ENCODE measurements at places on chromosomes 3 and 15. TPM values are rescaled to one million over a fixed set of nuclear protein-coding genes. Genes with fewer than 3 reads are reported as not detected.

The GPR149 gene
- not detected for total RNA-seq

DNA sequence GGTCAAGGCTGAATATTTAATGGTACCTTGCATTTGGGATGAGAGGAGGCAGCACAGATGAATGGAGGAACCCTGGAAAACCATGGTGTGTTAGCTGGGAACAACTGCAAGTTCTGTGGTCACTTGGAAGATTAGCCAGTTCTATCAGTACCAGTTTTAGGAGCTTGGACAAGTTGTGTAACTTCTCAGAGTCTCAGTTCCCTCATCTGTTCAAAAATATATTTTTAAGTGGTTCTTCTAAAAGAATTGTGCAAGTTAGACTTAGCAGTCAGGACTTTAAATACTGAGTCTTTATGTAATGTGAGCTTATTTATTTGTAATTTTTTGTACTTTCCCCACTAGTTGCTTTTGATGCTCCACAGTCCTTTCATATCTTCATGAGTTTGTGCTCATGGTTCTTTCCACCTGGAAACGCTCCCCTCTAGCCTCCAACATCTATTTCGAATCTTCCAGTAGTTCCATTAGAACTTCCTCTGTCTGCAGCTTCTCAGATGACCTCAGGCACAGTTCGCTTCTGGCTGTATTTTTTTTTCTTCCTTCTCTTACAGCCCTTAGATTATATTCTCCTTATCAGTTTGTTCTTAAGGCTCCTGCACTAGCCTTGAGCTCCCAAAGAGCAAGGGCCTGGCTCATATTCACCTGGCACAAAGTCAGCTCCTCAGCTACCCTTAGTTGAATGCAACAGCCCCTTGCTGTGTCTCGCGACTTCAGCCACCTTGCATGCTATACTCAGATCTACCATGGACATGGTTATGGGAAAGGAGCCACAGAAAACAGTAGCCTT is 27.1 kb downstream of the ITPR1 start:
- DNase-seq: no peak

DNA sequence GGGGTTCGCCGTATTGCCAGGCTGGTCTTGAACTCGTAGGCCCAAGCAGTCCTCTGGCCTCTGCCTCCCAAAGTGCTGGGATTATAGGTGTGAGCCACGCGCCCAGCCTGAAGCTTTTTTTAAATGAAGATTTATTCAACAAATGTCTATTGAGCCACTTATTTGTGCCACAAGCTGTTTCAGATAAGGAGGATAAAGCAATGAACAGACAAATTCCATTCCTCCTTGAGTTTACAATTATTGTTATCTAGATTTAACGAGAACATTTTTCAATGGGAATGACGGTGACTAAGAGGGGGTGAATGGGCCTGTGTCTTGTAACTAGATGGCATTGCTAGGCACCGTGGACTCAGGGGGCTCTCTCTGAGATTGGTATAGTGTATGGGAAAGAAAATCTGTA is 10.2 kb downstream of the PPARG start:
- no peak for DNase-seq

- no peak for DNase-seq
These were observed 80.6 kb downstream of the NCEH1 start for GRCh38 chr3:172630316-172630715.

- no peak for DNase-seq
These were observed 87.0 kb downstream of the PLXNA1 start for GRCh38 chr3:127069814-127070440.

DNA sequence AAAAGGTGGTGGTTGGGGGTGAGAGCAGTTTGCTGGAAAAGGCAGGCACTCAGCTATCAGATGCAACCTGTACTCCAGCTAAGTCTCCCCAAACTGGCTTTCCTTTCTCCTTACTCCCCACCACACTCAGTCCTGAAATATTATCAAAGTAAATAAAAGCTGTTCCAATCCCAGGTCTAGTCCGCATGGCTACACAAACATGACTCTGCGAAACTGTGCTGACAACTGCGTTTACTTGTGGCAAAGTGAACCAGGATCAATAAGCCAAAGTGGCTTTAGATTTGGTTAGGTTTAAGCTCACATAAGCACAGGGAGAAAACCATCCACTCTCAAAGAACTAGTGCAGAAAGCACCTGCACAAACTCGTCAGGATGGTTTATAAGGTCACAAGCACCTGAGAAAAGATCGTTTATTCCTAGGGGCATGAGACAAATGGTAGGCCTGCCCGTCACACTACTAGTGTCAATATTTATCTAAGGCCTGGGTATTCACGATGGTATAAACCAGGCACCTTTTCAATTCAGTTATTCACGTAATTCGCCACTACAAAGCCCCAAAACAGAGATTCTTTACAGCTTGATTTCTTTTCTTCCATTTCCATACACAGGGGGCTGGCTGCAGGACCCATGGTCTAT is 25.3 kb downstream of the LRIG1 start:
- no peak for DNase-seq

The ZDHHC23 gene
- 1.7 TPM for total RNA-seq

DNA sequence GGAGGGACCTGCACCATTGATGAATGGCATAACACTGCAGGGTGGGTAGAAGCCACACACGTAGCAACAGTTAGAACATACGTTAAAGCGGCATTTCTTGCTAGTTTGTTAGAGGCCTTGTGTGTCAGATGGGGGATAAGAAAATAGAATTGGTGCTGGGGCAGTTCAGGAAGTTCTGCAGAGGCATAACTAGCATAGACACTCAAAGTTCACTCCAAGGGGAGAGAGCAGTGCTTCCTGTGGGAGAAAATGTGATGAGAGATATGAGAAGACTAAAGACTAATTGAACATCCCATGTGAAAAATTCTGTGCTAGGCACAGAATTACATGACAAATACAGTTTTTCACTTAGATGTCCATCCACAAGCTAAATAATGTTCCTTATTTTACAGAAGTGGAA is 327.1 kb downstream of the ZNF621 start:
- no peak for DNase-seq

GRCh38 chr3:63934041-63934866 is 22.1 kb upstream of the SCAANT1 start:
- no peak for DNase-seq

DNA sequence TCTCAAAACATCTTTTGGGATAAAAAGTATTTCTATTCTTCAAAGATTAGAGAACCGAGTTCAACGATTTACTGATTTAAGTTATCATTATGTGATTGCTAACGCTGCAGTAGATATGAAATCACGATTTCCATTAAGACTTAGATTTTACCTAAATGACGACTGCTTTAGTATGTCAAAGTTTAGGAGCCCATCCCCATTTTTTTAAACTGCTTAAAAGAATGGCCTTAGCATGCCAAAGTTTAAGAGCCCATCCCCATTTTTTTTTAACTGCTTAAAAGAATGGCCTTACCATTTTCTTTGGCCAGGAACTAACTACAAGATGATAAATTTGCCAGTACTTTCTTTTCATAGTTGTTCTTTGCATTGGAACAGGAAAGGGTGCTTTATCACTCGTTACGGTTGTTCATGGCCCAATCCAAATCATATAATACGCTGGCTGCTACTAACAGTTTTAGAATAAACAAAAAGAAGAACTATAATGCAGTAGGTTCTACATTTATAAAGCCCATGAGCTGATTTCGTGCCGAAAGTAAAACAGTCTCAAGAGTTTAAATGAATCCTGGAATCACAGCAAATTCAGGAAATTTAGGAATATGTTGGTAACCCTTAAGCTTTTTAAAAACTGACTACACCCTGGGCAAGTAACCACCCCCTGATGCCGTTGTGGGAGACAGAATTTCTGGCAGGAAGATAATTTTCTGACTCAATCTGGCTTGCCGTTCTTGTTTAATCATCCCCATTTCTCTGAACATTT is 869 bp upstream of the TSC22D2 start:
- DNase-seq: no peak

The ARRDC4 gene
- 25.2 TPM for total RNA-seq

- DNase-seq: peak; percentile 39
These were observed 41.6 kb upstream of the MRPS22 start for GRCh38 chr3:139302084-139302800.

The RNU5B-1 gene
- total RNA-seq: 18.6 TPM

DNA sequence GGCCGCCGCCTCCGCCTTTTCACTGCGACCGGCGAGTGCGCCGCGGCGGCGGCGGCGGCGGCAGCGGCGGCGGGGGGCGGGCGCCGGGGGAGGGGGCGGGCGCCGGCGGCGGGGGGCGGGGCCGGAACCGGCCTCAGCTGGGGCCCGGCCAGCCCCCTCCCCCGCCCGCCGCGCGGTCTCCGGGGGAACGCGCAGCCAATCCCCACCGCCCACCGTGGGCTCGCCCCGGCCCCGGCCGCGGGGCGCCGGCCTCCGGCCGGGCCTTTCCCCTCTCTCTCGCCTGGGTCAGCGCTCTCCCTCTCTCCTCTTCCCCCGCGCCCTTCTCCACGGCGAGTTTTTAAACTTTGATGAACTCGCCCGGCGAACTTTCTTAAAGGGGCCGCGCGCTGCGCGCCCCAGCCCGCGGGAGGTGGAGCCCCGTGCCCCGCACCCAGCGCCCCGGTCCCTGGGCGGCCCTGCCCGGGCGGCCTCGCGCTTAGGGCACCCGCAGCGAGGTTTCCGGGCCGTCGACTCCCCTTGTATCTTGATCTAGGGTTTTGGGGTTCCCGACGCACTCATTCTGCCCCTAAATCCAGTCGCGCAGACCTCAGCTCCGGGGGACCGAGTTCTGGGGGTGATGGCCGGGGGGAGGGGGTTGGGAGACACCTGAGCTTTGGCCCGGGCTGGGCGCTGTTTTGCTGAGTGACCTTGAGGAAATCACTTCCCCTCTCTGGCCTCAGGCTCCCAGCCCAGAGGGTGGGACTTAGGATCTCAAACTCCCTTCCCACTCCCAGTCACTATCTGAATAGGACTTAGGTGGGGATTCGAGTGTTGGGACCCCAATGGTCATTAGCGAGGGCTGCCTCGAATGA is at the start of gene RBPMS2:
Gene RBPMS2, minus strand, starts transcription at position 39 of the 851 bp plus-strand sequence. CDS start 270 bp downstream, outside the sequence.
- DNase-seq: peak; percentile 64

The WNT7A gene
- total RNA-seq: not detected

The CRABP1 gene
- total RNA-seq: not detected

The NEK11 gene
- total RNA-seq: 3.3 TPM

GRCh38 chr3:194070634-194071409 is 65.1 kb upstream of the HES1 start:
- DNase-seq: peak; percentile 93

- DNase-seq: no peak
These were observed 16.1 kb downstream of the CASR start for GRCh38 chr3:122199552-122199951.

GRCh38 chr15:49223536-49224274 is 53.7 kb downstream of the GALK2 start:
- DNase-seq: no peak

DNA sequence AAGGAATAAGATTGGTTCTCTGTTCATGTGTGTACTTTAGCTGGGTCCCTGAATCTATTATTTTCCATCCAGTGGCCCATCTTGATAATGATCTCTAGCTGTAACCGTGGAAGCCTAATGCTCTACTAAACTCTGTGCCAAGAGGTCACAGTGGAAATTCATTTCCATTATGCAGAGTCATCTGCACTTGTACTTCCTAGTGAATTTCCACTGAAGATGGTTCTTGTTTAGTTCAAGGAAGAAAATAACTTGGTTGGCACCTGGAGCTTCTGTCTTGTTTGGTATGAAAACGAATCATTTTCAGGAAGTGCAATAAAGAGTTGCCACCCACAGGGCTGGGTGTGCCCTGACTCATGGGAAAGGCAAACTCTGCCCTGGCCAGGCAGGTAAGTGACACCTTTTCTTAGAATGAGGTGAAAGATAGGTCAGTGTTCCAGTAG is 10.3 kb downstream of the LPP start:
- DNase-seq: no peak

The NMNAT3 gene
- total RNA-seq: 15.4 TPM

The PODXL2 gene
- 2.7 TPM for total RNA-seq

DNA sequence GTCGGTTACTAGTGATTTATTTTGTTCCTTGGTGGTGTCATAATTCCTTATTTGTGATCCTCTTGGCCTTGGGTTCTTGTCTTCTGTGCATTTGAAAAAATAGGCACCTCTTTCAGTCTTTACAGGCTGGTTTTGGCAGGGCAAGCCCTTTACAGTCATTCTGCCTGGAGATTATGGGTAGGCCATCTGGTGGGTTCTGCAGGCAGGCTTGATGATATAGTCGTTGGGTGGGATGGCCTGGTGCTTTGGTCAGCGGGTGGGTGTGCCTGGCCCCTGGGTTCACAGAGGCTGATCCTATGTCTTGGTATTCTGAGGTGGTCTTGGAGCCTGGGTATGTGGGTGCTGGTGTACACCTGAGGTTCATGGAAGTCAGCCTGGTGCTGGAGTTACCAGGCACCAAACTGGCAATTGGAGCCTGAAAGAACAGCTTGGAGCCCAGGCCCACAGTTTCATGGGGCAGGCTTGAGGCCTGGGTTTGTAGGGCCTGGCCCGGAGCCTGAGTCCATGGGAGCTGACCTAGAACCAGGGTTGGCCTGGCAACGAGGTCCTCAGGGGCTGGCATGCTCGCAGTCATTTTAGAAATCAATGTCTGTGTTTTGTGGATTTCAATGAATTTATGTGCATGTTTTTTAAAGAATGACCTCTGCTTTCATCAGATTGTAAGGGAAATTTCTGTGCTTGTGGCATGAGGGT is 63.3 kb downstream of the DOCK3 start:
- no peak for DNase-seq

DNA sequence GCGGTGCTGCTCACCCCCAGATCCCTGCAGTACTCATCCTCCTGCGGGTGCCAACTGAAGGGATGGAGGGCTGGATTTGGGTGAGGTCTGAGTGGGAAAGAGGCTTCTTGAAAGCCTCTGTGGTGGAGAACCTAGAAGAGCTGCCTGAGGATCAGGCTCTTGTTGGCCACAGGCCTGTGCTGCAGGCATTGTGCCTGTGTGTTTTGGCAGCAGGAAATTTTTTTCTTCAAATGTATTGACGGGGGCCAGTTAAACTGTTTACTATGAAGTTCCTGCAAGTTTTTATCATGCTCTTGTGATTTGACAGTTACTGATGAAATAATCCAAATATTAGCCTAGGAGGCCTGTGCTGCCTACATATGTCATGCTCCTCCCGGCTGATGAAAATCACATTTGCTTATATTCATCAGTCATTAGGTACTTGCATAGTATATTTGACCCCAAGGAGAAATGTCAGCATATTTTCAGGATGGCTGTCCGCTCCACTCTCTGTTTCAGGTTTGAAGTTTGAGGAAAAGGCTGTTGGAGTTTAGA is 103.1 kb downstream of the THSD4 start:
- no peak for DNase-seq

The IGSF10 gene
- total RNA-seq: 0.53 TPM

- no peak for DNase-seq
These were observed 249.9 kb upstream of the DNAJC19 start for GRCh38 chr3:181239441-181239840.

The ADAMTS7 gene
- total RNA-seq: 9.4 TPM

The TRAK1 gene
- total RNA-seq: 303 TPM

The IL17RB gene
- 0.29 TPM for total RNA-seq

The ELL3 gene
- total RNA-seq: 1.0 TPM

Measured in heart left ventricle (tissue), 16 donors.